Activated naive CD8-positive, alpha-beta T cell treated with anti-CD3 and anti-CD28 coated beads, Interleukin-2, amount 10 ng/mL, durations not matched to agents 7 days and 5 days (primary cell): ENCODE measurements at places on chromosomes 6 and 20. TPM values are rescaled to one million over a fixed set of nuclear protein-coding genes. Genes with fewer than 3 reads are reported as not detected.

GRCh38 chr6:49856282-49856681 lies 10.1 kb downstream of the CRISP1 start:
- H3K27me3 ChIP-seq, result no peaks in the 10 kb centered on the region
- DNase-seq, result no peak
- no peaks in the 10 kb centered on the region for H3K4me1 ChIP-seq
- no peak overlapping the region for H3K4me3 ChIP-seq
- H3K27ac ChIP-seq, result no peak overlapping the region

GRCh38 chr6:160975162-160975561 lies 16.4 kb upstream of the MAP3K4 start:
- H3K4me1 ChIP-seq, result no peaks in the 10 kb centered on the region
- no peak overlapping the region for H3K4me3 ChIP-seq
- no peaks in the 10 kb centered on the region for H3K36me3 ChIP-seq
- DNase-seq, result no peak
- H3K27ac ChIP-seq, result no peak overlapping the region

GRCh38 chr6:144546807-144547206 lies 261.7 kb downstream of the UTRN start:
- no peak for DNase-seq
- peaks cover 3% of the 10 kb centered on the region for H3K4me1 ChIP-seq
- no peaks in the 10 kb centered on the region for H3K27me3 ChIP-seq
- no peak overlapping the region for H3K4me3 ChIP-seq

The IL17F gene
- not detected for total RNA-seq

The TBPL1 gene
- total RNA-seq, result 28.5 TPM
